ENCODE measurements at places on chromosomes 7 and 10. TPM values are rescaled to one million over a fixed set of nuclear protein-coding genes. Genes with fewer than 3 reads are reported as not detected.

Gene PPP1R3C
- 0.36 TPM for total RNA-seq

- no peak for DNase-seq
Measured at GRCh38 chr7:120332433-120332832, 59.5 kb downstream of the KCND2 start.

DNA sequence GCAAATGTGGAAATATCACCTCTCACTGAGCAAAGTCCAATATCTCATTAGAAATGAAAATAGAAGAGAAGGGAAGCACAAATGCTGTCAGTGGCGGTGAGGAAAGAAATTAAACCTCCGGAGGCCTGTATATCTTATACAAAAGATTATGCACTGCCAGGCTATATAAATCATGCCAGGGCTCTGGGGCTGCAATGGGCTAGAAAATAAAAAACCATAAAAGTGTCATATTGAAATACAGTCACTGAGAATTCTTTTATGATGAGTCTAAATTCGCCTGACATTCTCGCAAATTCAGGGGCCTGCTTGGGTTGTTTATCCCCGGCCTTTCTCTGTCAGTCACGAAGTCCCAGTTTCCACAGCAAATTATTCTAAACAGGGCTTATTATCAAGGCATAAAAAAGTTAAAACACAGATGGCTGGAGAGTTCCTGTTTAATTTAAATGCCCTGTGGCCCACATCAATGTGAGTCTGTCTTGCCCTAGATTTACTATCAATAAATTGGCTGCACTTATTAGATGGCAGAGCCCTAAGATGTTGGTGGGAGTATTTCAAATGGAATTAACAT is 193.8 kb downstream of the SNX10 start:
- DNase-seq: no peak

DNA sequence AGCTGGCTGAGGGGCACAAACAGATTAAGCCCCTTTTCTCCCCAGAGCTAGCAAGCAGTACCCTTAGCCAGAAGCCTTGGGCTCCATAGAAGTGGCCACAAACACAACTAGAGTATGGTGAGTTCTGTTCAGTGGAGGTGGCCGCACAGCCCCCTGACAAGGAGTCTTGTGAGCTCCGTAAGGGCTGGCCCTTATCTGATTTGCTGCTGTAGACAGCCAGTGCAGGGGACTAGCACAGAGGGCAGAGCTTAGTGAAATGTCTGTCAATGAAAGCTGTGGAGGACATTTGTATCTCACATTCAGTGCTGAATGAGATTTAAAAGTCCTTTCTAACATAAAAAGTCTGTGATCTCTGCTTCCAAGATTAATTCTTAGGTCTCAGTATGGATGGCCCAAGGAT is 137.3 kb downstream of the AUTS2 start:
- no peak for DNase-seq

DNA sequence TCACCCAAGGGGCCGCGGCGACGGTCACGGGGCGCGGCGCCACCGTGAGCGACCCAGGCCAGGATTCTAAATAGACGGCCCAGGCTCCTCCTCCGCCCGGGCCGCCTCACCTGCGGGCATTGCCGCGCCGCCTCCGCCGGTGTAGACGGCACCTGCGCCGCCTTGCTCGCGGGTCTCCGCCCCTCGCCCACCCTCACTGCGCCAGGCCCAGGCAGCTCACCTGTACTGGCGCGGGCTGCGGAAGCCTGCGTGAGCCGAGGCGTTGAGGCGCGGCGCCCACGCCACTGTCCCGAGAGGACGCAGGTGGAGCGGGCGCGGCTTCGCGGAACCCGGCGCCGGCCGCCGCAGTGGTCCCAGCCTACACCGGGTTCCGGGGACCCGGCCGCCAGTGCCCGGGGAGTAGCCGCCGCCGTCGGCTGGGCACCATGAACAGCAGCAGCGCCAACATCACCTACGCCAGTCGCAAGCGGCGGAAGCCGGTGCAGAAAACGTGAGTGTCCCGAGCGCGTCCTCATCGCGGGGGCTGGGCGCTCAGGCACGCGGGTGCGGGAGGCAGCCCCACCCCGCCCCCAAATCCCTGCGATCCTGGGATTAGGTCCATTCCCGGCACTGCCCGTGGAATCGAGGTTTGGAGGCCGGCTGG is 509 bp downstream of the AHR start:
- peak; percentile 64 for DNase-seq

DNA sequence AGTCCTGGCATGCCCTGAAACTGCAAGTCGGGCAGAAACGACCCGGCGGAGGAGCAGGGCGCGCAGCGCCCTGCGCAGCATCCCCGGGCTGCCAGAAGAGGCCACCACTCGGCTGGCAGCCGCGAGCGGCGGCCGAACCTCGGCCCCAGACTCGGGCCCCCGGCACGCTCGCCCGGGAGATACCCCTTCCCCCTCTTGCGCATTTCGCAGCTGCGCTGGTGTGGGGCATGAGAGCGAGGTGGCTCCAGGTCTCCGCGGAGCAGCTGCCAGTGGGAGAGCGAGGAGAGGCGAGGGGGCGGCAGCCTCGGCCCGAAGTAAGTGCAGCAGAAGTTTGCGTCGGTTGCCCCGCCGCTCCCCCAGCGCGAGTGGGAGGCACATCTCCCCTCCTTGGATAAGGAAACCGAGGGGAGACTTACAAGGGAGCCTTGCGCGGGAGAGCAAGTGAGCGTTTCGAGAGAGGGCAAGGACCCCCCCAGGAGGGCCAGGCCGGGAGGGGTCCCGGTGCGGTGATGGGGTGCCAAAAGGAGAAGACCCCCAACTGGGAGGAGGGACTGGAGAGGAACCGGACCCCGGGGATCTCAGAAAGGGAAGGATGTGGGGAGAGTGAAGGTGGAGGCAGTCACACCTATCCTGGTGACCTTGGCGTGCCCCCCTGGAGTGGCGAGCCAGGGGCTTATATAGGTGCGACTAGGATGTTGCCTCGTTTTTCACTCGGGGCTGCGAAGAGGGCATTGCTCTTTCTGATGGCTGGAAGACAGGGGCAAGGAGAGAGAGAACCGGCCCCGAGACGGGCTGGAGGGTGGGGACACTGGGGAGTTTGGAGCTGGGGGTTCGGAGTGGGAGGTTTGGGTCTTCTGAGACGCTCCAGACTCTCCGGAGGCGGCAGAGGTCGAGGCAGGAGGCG is 256.3 kb downstream of the OTUD1 start:
- no peak for DNase-seq

DNA sequence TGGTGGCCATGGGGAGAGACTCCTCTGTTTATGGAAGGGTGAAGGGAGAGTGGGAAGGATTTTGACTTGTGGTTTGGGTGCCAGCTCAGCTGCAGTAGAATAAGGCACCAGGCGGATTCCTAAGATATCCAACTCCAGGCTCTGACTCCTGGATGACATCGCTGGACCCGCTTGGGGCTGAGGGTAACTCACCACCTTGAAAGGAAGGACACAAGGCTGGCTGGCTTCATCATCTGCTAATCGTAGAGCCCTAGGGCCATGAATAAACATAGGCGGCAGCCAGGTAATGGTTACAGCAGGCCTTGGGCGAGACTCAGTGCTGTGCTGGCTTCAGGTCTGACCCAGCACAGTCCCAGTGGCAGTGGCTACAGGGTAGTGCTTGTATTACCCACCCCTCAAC is 16.7 kb upstream of the LIPK start:
- no peak for DNase-seq

Gene PRTFDC1
- total RNA-seq: 3.6 TPM

GRCh38 chr10:128587689-128588088 is 461.5 kb upstream of the MKI67 start:
- DNase-seq: no peak

Gene BAG3
- 15.3 TPM for total RNA-seq

DNA sequence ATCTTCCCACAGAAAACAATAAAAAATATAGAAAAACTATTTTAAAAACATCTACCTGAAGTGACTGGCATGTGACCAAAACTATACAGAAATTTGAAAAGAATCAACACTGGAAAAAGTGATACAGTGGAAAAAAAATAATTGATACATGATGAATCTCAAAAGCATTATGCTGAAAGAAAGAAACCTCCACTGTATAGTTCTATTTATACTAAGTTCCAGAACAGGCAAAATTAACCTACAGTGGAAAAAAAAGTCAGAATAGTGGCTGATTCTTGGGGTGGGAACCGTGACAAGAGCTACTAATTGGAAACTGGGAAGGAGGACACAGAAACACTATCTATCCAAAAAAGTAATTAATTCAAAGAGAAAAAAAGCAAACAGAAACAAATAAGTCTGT is 14.9 kb downstream of the RTKN2 start:
- DNase-seq: no peak
